ENCODE measurements at places on chromosomes 16 and 17. TPM values are rescaled to one million over a fixed set of nuclear protein-coding genes. Genes with fewer than 3 reads are reported as not detected.

Gene DOC2B
- total RNA-seq = not detected

Gene ABCC6
- total RNA-seq = 2.3 TPM

Gene SRSF2
- total RNA-seq = 178 TPM

Gene CPHXL
- total RNA-seq = not detected

Gene HAP1
- total RNA-seq = under 0.01 TPM

Gene CCL14
- total RNA-seq = not detected

Gene C16orf92
- not detected for total RNA-seq

Gene HSF5
- total RNA-seq = under 0.01 TPM

Gene MRPL27
- total RNA-seq = 28.4 TPM
